ENCODE measurements at places on chromosomes 5 and 9.

DNA sequence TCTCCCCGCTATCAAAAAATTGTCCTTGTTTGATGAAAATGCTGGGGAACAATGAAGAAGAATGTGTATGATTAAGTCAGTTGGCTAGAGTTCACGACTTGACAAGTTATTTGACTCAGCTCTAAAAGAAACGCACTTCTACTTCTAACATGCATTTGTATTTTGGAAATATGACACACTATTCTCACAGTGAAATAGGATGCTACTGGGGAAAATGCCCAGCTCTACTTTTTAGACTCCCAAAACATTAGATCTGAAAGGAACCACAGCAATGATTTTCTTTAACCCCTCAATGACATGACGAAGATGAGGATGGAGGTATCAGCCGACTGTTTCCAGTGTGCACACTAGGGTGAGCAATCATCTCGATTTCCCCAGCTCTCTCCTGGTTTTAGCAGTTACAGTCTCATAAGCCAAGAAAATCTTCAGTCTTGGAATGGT, 83.6 kb upstream of the PCSK1 start:
- DNase-seq = no peak

- no peak for DNase-seq
Measured at GRCh38 chr5:176529116-176529740, 8.0 kb downstream of the RNF44 start.

DNA sequence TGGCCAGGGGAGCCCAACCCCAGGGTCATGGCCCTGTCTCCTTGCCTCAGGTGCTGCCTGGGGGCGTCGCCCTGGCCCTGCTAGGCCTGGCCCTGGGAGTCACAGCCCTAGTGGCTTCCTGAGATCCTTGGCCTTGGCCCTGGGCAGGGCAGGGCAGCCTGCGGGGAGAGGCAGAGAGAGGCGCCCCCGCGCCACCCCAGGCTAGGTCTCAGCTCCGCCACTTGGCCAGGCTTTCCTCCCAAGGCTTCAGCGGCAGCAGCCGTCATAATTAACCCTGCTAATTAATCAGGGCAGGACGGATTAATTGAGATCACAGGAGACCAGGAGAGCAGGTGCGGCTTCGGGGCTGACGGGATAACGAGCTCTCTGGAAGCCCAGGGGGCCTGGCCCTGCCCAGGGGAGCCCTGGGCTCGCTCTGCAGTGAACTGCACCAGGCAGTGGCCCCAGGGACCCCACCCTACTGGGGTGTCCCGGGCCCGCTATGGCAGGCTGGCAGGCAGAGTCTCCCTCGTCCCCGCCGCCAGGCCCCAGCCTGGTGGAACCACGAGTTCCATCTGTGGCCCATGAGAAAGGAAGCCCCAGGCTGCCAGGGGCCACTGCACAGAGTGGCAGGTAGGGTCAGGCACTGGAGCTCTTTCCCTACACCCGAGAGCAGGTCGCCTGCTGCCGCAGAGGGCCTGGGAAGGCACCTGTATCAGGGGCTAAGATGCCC, 269.6 kb downstream of the PBX3 start:
- no peak for DNase-seq

- DNase-seq = no peak
Measured at GRCh38 chr5:110880413-110880812, 141.6 kb downstream of the SLC25A46 start.
